Activated T-cell treated with anti-CD3 and anti-CD28 coated beads for 1 hour (primary cell): ENCODE measurements at places on chromosomes 5 and 9.

GRCh38 chr9:71909887-71910649 is 925 bp downstream of the ABHD17B start:
- peak; percentile 5 for DNase-seq

DNA sequence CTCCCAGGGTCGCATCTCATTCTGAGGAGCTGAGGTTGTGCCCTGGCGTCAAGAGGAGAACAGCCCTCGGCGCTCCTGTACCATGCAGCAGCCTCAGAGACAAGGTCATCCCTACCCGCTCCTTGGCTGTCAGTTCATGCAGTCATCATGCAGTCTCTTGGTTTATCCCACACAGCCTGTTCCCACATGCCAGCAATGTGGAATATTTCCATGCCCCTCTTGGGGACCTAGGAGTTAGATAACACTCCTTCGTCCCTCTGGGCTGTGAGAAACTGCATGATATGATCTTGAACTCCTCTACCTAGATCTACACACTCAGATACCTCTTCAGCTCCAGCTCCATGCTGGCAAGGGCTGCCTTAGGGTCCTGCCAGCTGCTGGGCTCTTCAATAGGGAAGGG is 97.6 kb downstream of the BOD1 start:
- no peak for DNase-seq

GRCh38 chr9:14565352-14566016 is 127.7 kb downstream of the ZDHHC21 start:
- DNase-seq, result no peak

- DNase-seq, result no peak
Measured at GRCh38 chr9:137785704-137786161, 91.8 kb upstream of the CACNA1B start.

GRCh38 chr5:77770293-77771005 is 5.7 kb downstream of the TBCA start:
- no peak for DNase-seq
